ENCODE measurements at places on chromosomes 16 and 17. TPM values are rescaled to one million over a fixed set of nuclear protein-coding genes. Genes with fewer than 3 reads are reported as not detected.

DNA sequence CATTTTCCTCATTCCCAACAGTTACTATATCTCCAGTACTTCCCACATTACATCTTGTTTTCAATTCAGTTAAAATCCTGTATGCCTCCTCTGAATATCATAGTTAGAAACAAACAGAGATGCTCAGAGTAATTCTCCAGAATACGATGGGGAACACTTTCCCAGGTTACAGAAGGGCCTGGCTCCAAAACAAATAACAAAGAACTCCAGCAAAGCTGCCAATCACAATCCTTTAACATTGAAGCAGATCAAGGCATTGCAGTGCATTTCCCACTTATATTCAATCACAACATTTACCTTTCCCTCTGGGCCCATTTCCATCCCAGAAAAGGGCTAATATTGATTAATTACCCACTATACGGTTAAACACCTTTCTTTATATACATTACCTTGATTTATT lies 29.4 kb upstream of the PMFBP1 start:
- no peak overlapping the region for H3K4me3 ChIP-seq
- H3K4me1 ChIP-seq, result peaks cover 16% of the 10 kb centered on the region
- H3K36me3 ChIP-seq, result no peaks in the 10 kb centered on the region
- H3K27ac ChIP-seq, result no peak overlapping the region
- H3K27me3 ChIP-seq, result peaks cover 8% of the 10 kb centered on the region
- no peak for DNase-seq

CBX1 gene
- 13.4 TPM for total RNA-seq

GRCh38 chr17:76146053-76146851 lies 5.2 kb upstream of the FOXJ1 start:
- no peak overlapping the region for H3K4me3 ChIP-seq
- no peaks in the 10 kb centered on the region for H3K27me3 ChIP-seq
- no peak overlapping the region for H3K27ac ChIP-seq
- no peaks in the 10 kb centered on the region for H3K36me3 ChIP-seq
- no peaks in the 10 kb centered on the region for H3K4me1 ChIP-seq
- DNase-seq, result no peak

CNGB1 gene
- 0.16 TPM for total RNA-seq

WFDC1 gene
- total RNA-seq, result 0.19 TPM

GRCh38 chr16:75996491-75996890 lies 270.2 kb upstream of the CPHXL start:
- H3K27ac ChIP-seq, result no peak overlapping the region
- no peak for DNase-seq

UTP4 gene
- total RNA-seq, result 22.3 TPM

CHD9NB gene
- total RNA-seq, result 1.6 TPM

HOXB3 gene
- total RNA-seq, result 1.5 TPM

- no peak for DNase-seq
- no peaks in the 10 kb centered on the region for H3K4me1 ChIP-seq
- H3K36me3 ChIP-seq, result no peaks in the 10 kb centered on the region
- peaks cover 3% of the 10 kb centered on the region for H3K27me3 ChIP-seq
- H3K27ac ChIP-seq, result no peak overlapping the region
These were observed 497.5 kb upstream of the SALL1 start for GRCh38 chr16:51648526-51648925.

- no peak for DNase-seq
- no peak overlapping the region for H3K27ac ChIP-seq
- H3K27me3 ChIP-seq, result no peaks in the 10 kb centered on the region
- H3K4me3 ChIP-seq, result no peak overlapping the region
- no peaks in the 10 kb centered on the region for H3K4me1 ChIP-seq
These were observed 144.0 kb upstream of the IRX3 start for GRCh38 chr16:54430491-54431030.

- no peaks in the 10 kb centered on the region for H3K27me3 ChIP-seq
- DNase-seq, result no peak
- H3K36me3 ChIP-seq, result no peaks in the 10 kb centered on the region
- no peak overlapping the region for H3K27ac ChIP-seq
- no peaks in the 10 kb centered on the region for H3K4me1 ChIP-seq
- no peak overlapping the region for H3K4me3 ChIP-seq
These were observed 78.8 kb downstream of the TMEM114 start for GRCh38 chr16:8511464-8511863.

DNA sequence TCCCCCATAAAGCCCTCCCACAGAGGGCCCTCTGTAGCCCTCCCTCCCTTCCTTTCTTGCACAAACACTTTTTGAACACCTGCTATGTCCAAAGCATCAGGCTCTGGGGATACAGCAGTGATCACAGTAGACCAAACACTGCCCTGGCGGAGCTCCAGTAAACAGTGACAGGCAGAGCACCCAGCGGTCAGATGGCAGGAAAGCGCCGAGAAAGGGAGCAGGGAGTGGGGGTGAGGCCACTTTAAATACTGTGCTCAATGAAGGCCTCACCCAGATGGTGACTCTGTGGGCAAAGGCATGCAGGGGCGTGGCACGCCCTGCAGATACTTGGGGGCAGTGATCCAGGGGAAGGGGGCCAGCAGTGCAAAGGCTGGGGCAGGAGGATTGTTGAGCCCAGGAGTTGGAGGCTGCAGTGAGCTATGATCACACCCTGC lies 7.6 kb downstream of the PRR29 start:
- no peak overlapping the region for H3K4me3 ChIP-seq
- H3K36me3 ChIP-seq, result no peaks in the 10 kb centered on the region
- no peaks in the 10 kb centered on the region for H3K4me1 ChIP-seq
- no peaks in the 10 kb centered on the region for H3K27me3 ChIP-seq

DNA sequence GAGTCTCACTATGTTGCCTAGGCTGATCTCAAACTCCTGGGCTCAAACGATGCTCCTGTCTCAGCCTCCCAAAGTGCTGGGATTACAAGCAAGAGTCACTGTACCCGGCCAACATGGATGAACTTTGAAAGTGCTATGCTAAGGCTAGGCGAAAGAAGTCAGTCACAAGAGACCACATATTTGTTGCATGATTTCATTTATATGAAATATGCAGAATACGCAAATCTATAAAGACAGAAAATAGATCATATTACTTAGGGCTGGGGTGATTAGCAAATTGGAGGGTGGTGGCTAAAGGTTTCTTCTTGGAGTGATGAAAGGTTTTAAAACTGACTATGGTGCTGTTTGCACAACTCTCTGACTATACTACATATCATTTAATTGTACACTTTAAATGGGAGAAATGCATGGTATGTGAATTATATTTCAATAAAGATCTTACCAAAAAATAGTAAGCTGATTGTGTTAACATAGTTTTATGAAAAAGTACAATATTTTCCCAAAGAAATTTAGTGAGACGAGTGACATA lies 1.2 kb upstream of the FLYWCH1 start:
- H3K27ac ChIP-seq, result no peak overlapping the region
- no peak for DNase-seq
- no peaks in the 10 kb centered on the region for H3K27me3 ChIP-seq
- no peak overlapping the region for H3K4me3 ChIP-seq

NOXO1 gene
- total RNA-seq, result not detected

- no peaks in the 10 kb centered on the region for H3K4me1 ChIP-seq
- no peaks in the 10 kb centered on the region for H3K36me3 ChIP-seq
- no peaks in the 10 kb centered on the region for H3K27me3 ChIP-seq
- no peak overlapping the region for H3K4me3 ChIP-seq
- H3K27ac ChIP-seq, result no peak overlapping the region
These were observed 26.3 kb downstream of the ADORA2B start for GRCh38 chr17:15971098-15971678.

All from pancreas (tissue), 10 donors.